Stimulated activated CD4-positive, alpha-beta T cell treated with anti-CD3 and anti-CD28 coated beads, Interleukin-12 subunit alpha, Interleukin-12 subunit beta, amount 100 ng/mL, for 24 hours (primary cell): ENCODE measurements at places on chromosomes 4 and X.

DNA sequence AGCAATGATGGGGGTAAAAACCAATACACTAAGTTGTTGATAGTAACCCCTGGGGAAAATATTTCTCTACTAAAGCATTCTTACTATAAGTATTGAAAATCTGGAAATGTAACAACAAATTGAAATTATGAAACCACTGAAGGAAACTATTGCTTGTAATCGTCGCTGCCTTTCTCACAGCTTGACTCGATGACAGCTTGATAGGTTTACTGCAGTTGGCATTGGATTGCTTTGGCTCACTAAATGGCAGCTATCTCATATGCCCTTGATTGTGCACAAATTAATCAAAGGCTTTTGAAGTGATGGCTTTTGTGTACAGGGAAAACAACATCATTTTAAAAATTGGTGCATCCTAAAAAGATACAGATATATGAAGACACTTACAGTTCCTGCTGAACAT is 419.6 kb upstream of the TENM3 start:
- no peak for DNase-seq

DNA sequence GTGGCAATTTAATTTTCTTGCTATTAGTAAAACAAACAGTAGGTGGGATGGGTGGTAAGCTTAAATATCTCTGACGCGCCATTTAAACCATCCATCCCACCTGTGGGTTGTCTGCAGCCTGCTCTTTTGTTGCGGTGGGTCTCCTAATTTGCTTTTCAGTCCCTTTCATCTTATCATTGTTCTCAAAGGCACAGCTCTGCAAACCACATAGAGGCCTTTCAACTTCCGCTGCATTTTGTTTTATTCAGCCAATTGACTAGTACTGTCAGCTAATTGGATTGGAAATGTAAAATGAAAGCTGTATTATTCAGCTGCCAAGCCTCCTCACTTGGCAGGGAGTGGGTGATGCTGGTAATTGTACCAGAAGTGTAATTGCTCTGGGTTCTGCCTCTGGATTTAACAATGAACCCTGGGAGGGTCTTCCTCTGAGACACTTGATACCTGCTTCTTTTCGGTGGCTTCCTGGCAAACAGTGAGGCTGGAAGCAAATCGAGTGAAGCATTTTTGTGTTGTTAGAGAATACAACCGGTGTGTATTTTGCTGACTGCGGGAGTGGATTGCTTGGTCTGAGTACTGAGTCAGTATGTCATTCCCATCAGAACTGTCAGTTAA is 165.6 kb downstream of the FRAS1 start:
- DNase-seq = no peak

GRCh38 chr4:73815145-73815544 is 21.3 kb upstream of the CXCL6 start:
- no peak for DNase-seq

DNA sequence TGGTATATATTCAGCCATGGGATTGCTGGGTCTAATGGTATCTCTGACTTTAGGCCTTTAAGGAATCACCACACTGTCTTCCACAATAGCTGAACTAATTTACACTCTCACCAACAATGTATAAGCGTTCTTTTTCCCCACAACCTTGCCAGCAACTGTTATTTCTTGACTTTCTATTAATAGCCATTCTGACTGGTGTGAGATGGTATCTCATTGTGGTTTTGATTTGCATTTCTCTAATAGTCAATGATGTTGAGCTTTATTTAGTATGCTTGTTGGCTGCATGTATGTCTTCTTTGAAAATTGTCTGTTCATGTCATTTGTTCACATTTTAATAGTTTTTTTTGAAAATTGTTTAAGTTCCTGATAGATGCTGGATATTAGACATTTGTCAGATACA is 235.2 kb downstream of the HEPH start:
- no peak for DNase-seq

- DNase-seq = no peak
These were observed 1228.2 kb upstream of the ADGRL3 start for GRCh38 chr4:59971952-59972351.

DNA sequence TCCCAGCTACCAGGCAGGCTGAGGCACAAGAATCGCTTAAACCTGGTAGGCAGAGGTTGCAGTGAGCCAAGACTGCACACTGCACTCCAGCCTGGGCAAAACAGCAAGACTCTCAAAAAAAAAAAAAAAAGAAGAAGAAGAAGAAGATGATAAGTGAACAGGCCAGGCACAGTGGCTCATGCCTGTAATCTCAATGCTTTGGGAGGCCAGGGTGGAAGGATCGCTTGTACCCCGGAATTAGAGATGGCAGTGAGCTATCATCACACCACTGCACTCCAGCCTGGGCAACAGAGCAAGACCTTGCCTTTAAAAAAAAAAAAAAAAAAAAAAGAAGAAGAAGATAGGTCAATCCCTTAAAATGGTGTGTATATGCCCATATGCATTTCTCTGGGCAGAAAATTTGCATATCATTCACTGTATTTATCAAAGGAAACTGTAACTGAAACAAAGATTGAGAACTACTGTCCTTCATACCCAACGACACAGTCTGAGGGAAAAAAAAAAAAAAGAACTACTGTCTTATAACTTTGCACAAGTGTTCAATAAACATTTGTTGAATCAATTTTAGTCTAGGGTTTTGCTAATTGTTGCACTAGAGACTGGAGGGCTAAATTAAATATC is 2.3 kb downstream of the RFC1 start:
- no peak for DNase-seq

GRCh38 chrX:22032084-22032483 is at the start of gene PHEX:
PHEX (plus strand) TSS chrX:22032325; CDS start chrX:22033006, 681 bp downstream.
- no peak for DNase-seq

GRCh38 chrX:155880586-155881157 is 473 bp upstream of the VAMP7 start:
- no peak for DNase-seq

DNA sequence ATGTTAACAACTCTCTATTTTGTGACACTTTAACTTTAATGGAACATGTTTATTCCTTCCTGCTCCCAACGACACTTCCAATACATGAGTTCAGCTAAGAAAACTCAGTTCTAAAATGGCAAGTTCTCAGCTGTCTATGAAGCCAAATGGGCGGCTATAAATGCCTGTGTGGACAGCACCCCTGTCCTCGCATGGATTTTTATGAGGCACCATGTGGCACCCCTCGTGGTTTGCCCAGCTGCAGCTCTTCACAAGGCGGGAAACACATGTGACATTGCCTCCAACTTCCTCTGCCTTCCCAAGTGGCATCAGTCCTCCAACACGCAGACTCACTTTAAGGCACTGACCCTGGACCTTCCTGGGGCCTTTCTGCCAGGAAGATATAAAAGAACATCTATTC is 48.0 kb downstream of the SH3RF1 start:
- no peak for DNase-seq

GRCh38 chr4:181827246-181827645 is 416.0 kb upstream of the TENM3 start:
- no peak for DNase-seq

DNA sequence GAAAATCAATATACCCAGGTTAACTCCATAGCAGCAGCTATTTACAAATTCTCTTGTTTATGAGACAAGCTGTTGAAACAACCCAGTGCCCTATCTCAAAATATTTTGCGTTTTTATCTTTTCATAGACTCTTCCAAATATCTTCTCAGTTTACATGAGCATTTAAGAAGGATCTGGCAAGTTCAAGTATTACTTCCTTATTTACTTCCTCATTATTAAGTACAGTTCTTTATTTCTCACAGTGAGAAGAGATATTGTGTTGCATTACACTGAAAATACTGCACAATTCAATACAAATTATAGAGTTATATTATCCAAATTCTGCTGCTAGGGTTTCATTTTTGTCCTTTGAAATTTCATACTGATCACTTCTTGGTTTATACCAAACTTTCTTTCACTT is 43.6 kb upstream of the UCP1 start:
- DNase-seq = no peak

GRCh38 chrX:136086521-136086920 is 60.8 kb upstream of the FHL1 start:
- DNase-seq = no peak

DNA sequence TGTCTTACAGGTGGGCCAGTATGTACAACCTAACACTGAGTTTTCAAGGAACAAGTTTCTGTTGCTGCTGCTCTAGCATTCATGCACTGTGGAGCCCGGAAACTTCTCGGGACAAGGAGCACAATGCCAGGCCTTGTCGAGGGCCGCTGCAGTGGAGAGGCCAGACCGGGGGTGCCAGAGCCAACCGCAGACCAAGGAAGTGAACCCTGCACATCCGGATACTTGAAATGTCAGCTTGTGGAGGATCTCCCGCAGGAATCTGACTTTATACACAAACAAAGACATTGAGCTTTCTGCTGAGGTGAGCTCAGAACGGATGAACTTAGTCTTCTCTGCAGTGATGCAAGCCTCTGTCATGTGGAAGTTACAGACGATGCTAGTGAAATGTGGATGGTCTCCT is 99.5 kb downstream of the ZNF827 start:
- no peak for DNase-seq

DNA sequence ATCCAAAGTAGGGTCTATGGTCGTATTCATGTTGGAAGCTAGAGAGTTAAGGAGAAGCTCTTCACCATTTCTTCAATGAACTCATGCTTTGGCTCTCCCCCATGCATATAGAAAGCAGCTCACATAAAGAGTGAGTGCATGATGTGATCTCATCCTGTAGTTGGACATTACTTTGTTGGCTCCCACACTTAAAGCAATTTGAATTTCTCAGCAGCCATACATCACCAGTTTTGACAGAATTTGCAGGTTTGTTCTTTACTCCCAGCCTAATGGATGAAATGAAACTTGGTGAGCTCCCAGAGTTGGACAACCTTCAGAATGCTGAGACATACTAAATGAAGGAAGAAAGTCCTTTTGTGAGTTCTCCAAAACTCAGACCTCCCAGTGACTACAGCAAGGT is 613.5 kb downstream of the IQCM start:
- no peak for DNase-seq

GRCh38 chr4:4247696-4248028 is 361 bp downstream of the TMEM128 start:
- DNase-seq = no peak

DNA sequence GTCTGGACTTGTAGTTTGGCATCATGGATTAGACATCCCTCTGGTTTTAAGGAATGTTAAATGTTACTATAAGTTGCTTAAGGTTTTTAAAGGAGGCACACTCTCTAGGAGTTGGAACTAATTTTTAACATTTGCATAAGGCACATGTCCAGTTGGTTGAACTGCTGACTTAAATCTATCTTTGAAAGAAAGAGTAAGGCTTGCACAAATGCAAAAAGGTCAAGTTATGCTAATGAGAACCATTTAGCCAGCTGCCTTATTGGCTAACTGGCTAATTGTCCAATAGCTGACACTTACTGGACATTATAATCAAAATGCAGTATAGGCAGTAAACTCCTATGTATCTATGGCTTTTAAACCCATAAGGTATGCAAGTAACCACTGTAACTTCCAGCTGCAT is 206.1 kb upstream of the TTC29 start:
- no peak for DNase-seq

DNA sequence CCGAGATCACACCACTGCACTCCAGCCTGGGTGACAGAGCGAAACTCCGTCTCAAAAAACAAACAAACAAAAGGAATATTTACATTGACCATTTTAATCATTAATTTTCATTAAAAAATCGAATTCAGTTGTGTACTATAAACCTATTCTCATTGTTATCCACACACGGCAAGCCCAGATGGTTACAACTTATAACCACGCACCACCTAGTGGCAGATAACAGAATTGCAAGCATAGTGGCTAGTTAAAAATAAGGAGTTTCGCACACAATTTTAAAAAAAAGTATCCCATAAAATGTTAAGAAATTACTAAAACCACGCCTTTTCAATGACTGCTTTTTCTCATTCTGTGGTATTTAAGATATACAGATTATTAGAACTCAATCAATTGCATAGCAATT is 25.4 kb downstream of the MBNL3 start:
- no peak for DNase-seq

DNA sequence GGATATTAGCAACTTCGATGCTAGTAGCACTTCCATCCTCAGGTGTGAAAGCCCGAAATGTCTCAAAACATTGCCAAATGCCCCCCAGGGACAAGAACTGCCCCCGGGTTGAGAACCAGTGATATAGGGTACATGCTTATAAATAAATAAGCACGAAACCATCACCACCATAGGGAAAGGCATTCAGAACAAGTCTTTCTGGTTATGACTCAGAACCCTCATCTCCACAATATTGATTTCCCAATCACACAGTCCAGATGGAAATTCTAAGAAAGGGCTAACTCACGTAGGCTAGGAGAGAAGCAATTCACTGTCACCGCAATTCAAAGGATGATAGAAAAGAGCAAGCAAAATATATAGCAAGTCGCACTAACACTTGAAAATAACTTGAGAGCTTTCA is 84.8 kb downstream of the ANOS1 start:
- DNase-seq = no peak

- no peak for DNase-seq
These were observed 29.7 kb downstream of the PARM1 start for GRCh38 chr4:74962584-74962983.

- DNase-seq = no peak
These were observed 377.2 kb upstream of the FTHL17 start for GRCh38 chrX:31449081-31449480.

DNA sequence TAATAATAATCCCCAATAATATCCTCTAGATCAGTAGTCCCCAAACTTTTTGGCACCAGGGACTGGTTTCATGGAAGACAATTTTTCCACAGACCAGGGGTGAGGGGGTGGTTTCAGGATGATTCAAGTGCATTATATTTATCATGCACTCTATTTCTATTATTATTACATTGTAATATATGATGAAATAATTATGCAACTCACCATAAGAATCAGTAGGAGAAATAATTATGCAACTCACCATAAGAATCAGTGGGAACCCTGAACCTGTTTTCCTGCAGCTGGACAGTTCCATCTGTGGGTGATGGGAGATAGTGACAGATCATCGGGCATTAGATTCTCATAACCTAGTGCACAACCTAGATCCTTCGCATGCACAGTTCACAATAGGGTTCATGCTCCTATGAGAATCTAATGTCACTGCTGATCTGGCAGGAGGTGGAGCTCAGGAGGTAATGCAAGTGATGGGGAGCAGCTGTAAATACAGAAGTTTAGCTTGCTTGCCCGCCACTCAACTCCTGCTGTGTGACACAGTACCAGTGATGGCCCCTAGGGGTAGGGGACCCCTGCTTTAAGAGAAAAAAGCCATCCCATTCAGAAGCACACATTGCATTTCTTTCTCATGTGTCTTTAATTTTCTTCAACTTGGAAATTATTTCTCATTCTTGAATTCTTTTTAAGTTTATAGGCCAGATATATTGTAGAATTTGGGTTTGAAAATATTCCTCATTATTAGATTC is 16.0 kb upstream of the SH3RF1 start:
- DNase-seq = no peak

- DNase-seq = no peak
These were observed 779 bp upstream of the DDX60L start for GRCh38 chr4:168480931-168481611.

DNA sequence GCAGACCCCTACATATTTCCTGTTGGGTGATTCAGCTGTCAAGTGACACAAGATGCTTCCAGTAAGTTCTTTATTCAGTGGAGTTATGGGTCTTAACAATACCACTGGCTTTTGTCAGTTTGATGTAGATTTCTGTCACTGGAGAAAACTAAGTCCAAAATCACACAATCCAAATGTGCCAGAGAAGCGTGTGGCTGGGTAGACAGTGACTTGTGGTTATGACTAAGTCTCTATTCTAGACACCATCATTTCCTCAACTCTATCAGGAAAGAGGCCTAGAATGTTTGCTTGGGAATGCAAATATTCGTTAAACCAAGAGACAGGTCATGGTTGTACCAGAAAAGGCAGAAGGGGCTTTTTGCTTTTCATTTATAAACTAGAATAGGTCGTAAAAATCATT is 54.4 kb upstream of the HS3ST1 start:
- no peak for DNase-seq
